ENCODE measurements at places on chromosomes 6 and 20. TPM values are rescaled to one million over a fixed set of nuclear protein-coding genes. Genes with fewer than 3 reads are reported as not detected.

Gene TSBP1
- not detected for total RNA-seq

Gene PSORS1C2
- not detected for total RNA-seq

Gene RAD21L1
- not detected for total RNA-seq

Gene DLK2
- not detected for total RNA-seq

Gene ARMC2
- 7.6 TPM for total RNA-seq

GRCh38 chr6:43093436-43094289, 17.5 kb downstream of the PTK7 start:
- no peak for DNase-seq

- DNase-seq: no peak
These were observed 100.8 kb downstream of the TNFAIP3 start for GRCh38 chr6:137967689-137968454.

DNA sequence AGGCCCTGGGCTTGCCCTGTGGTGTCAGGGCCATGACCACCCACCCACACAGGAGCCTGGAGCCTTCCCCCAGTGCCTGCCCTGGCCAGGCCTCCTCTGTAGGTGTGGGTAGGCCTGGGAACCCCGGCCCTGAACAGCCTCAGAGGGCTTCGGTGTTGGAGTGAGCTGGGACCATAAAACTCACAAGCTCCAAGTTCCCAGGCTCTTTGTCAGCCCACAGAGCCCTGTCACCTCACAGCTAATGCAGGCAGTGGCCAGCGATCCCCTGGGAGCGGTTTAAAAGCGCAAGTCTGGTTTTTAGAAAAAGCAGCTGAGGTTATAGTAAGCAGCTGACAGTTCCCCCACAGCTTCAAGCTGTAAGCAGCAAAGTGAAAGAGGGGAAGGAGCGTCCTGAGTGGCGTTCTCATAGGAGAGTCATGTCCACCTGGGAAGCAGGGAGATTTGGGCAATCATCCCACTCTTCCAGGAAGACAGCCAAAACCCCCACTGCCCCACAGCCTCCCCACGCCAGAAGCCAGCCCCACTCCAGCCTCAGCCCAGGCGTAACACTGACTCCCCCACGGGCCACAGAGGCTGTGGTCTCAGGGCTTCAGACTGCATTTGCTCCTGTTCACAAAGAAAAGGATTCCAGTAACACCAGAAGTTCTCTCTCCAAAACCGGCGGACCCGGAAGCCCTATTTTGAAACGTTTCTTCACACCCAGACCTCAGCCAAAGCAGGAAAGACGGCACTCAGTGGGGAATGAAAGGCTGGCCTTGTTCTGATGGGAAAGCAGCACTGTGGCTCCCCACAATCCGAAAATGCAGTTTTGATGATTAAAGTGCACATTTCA, 34.3 kb upstream of the FOXC1 start:
- DNase-seq: peak; percentile 76

DNA sequence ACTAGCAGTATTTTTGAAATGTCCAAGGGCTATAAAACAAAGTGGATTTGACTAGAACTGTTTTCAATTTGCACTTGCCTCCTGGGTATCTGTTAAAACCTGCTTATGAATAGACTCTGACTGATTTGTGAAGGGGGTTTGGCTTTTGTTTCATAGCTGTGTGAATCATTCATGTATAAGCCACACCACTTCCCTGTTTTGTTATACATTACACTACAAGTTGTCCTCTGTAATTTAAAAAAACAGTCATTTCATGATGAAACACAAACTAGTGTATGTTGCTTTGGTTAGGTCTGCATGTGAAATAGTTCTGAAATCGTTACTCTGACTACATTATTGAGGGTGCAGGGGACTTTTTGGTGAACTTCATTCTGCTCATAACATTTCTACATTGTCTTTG, 121.7 kb downstream of the NKAIN2 start:
- no peak for DNase-seq

DNA sequence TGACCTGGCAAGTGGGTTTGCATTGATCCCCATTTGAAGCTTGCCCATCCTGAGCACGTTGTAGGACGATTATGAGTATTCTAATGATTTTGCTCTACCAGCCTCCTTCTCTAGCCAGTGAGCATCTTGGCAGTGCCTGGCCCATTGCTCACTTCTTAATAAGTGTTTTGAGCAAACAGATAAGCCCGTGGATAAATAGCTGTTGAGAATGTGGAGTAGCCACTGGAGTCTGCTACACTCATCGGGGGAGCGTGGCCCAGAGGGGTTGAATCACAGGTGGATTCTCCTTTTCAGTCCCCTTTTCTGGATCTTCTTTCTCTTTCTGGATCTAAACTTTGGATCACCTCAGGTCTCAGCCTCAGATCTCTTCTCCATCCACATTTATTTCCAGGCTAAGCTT, 15.9 kb upstream of the EDN3 start:
- no peak for DNase-seq

GRCh38 chr6:170111816-170112582, 178.9 kb downstream of the DLL1 start:
- peak; percentile 78 for DNase-seq

- no peak for DNase-seq
These were observed 61.6 kb downstream of the TTI1 start for GRCh38 chr20:37971561-37972127.

- no peak for DNase-seq
These were observed 969.1 kb downstream of the KIF16B start for GRCh38 chr20:15603978-15604805.
